ENCODE measurements at places on chromosomes 12 and 14.
A peak's percentile ranks its signal among the peaks of the same experiment; 100 is the strongest.

GRCh38 chr12:23564451-23565152 lies 384.9 kb downstream of the SOX5 start:
- no peak for DNase-seq

- DNase-seq: no peak
Observed at GRCh38 chr14:72303930-72304329, 371.7 kb downstream of the RGS6 start.

GRCh38 chr14:101254805-101255764 lies 306.2 kb upstream of the DIO3 start:
- DNase-seq: no peak

DNA sequence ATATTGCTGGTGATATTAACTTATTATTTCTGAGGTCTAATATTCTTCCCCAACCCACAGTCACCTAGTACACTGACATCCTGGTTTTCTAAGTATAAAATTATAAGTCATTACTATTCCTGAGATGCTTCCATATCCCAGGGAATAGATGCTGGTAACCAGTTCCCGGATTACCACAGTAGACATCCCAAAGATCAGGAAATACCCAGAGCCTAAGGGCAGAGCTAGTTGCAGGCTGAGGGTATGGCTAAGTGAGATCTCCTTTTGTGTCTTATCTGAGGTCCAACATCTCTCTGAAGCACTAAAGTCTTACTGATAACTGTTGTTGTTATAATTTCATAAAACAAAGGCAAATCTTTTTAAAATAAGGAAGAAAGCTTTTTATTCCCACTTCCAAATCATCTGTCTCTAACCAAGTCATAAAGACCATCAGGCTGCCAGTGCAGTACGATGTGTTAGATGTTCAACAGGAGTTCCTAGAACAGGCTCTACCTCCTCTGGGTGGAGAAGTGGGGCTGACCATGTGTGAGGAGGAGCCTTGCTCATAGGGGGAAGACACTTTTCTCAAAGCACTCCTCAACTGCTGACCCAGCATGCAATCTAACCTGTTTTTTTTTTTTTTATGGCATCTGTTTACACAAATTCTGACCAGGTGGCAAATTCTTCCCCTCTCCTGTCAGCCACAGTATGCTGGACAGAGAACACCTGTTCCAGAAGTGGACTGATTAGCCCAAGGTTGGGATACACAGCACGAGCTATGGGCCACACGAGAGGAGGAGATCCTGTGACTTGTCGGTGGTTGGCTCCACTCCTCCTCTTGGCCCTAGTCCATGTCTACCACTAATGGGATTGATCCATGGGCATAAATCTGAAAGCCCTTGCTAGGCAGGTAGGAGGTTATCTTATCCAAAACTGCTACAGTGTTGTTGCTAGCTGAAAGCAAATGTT lies 16.1 kb upstream of the GRIP1 start:
- no peak for DNase-seq

DNA sequence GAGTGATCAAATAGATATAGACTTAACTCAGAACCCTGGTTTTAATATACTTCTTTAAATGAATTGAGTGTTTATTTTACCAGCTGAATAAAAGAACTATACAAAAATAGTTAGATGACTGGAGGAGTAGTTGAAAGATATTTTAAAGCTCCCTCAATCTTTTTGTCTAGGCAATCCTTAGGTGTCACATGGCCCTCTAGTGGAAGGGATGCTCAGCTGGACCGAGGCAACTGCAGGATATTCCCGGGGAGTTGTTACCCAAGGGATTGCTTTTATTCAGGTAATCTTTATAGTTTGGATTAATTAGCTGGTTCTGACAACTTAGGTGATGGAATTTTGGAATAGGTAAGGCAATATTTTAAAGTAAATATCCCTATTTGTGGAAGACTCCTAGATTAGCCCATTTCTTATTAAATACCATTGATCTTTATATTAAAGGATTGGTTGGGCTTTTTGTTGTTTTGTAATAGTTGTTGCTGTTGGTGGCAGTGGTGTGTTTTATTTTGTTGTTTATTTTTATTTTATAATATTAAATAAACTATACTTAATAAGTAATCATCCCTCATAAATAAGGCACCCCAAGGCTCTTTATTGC lies 57.1 kb downstream of the ZDHHC17 start:
- no peak for DNase-seq

DNA sequence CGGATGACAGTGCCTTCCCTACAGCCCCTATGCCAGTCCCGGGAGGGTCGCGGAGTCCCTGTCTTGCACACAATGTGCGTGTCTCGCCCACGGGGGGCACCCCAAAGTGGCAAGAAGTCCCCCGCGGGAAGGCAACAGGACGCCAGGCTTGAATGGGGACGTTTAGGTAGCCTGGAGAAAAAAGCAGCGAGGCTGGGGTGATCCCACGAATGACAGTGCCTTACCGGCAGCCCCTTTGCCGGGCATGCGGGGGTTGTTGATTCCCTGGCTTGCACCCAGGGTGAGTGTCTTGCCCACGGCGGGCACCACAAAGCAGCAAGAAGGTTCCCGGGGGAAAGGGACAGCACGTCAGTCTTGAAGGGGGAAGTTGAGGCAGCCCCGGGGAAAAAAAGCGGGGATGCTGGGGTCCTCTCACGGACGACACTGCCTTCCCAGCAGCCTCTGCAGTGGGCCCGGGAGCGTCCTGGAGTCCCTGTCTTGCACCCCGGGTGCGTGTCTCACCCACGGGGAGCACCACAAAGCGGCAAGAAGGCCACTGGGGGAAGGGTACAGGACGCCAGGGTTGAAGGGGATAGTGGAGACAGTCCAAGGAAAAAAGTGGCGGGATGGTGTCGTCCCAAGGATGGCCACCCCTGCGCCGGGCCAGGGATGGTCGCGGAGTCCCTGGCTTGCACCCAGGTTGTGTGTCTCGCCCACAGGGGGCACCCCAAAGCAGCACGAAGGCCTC lies 156.8 kb upstream of the ALG10B start:
- no peak for DNase-seq

- DNase-seq: no peak
Observed at GRCh38 chr12:12272869-12273268, 6.0 kb upstream of the LRP6 start.

DNA sequence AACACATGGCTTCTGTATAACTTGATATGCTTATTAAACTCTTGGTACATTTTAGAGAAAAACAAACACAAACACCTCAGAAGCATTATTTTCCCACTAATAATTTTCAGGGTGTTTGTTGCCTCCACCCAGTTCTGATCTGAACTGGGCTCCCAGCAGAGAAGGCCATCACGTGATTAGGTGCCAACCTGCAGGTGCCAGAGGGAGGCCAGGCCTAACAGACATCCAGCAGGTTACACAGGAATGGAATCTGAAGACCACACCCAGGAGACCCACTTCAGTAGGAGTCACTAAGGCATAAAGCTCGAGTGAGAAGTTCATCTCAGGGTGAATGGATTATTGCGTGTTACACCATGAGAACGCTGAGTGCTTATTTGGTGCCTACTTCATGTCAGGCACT lies 8.9 kb downstream of the SLC6A12 start:
- no peak for DNase-seq

- DNase-seq: no peak
Observed at GRCh38 chr14:101174522-101174838, 271.0 kb upstream of the RTL1 start.

DNA sequence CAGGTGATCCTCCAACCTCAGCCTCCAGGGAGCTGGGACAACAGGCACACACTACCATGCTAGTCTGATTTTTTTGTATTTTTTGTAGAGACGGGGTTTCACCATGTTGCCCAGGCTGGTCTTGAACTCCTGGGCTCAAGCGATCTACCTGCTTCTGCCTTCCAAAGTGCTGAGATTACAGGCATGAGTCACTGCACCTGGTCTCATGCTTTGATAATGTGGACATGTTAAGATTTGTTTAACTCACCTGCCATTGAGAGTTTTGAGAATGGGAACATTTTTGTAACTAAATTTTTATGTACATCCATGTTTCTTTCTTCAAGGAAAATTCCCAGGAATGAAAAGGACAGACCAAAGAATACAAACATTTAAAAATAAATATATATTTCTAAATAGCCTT lies 121.2 kb downstream of the MIPOL1 start:
- no peak for DNase-seq

DNA sequence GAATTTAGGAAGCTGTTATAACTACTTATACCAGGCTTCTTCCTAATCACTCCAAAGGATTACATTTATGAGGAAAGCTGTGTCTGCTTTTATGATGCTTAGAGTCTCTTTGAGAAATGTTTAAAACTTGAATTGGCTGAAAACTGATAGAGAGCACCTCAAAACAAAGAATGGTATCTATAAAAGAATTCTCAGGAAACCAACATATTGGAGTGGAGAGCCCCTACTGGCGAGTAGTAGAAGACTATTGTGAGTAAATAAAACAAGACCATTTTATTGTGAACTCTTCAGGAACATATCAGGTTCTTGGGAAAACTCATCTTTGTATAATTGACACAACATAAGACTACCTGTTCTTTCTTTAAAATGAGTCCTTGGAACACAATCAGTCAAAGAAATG lies 578.6 kb downstream of the RERGL start:
- DNase-seq: no peak

GRCh38 chr12:55019784-55020183 lies at the start of gene NEUROD4:
Gene NEUROD4, plus strand, starts transcription at chr12:55019974. Its CDS starts 6,466 bp downstream, at chr12:55026440.
- peak; percentile 7 for DNase-seq

- DNase-seq: no peak
Observed at GRCh38 chr12:56900583-56900982, 33.6 kb downstream of the SDR9C7 start.

- DNase-seq: no peak
Observed at GRCh38 chr12:25818596-25819390, 139.7 kb upstream of the RASSF8 start.

DNA sequence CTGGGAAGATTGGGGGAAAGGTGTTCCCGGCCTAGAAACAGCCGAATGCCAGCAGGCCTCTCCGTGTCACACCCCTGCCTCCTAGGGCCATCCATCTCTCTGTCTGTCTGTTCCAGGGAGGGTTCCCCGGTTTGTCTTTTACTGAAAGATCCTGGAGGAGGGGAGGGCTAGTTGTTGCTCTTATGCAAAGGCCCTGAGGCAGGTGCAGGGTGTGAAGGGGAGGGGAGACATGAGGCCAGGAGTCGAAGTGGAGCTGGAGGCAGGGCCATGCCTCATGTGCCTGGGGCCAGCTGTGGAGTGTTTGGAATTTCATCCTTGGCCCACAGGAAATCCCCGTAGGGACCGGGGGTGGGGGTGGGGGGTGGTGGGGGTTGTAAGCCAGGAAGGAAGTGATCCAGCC lies 8.7 kb upstream of the RCOR1 start:
- DNase-seq: no peak

DNA sequence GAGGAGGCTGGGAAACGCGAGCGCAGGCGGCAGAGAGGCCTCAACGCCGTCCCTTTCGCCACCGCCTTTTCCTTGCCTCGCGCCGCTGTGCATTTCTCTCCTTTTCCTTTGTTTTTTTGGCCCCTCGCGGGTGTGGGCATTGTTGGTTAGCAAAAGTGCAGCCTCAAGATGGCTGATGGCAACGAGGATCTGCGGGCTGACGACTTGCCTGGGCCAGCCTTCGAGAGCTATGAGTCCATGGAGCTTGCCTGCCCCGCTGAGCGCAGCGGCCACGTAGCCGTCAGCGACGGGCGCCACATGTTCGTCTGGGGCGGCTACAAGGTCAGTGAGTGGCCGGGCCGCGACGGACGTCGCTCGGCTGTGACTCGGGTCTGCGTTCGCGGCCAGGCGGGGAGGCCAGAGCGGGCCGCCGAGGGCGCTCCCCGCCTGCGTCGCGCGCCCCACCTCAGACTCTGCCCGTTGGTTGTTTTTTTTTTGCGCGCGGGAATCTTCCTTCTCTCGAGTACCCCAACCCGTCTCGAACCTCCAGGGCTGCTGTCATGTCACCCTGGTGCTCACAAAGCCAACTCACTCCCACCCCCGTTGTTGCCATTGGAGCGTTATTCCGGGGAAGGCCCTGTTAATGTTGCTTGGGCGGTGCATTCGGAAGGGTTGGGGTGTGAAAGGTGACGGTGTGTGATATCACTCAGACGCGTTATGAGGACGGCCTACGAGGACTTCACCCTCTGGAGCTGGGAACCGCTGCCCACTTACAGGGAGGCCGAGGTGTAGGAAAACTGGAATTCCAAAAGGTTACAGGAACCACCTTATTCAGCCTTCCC lies 558 bp downstream of the KLHDC2 start:
- DNase-seq: peak; percentile 82

DNA sequence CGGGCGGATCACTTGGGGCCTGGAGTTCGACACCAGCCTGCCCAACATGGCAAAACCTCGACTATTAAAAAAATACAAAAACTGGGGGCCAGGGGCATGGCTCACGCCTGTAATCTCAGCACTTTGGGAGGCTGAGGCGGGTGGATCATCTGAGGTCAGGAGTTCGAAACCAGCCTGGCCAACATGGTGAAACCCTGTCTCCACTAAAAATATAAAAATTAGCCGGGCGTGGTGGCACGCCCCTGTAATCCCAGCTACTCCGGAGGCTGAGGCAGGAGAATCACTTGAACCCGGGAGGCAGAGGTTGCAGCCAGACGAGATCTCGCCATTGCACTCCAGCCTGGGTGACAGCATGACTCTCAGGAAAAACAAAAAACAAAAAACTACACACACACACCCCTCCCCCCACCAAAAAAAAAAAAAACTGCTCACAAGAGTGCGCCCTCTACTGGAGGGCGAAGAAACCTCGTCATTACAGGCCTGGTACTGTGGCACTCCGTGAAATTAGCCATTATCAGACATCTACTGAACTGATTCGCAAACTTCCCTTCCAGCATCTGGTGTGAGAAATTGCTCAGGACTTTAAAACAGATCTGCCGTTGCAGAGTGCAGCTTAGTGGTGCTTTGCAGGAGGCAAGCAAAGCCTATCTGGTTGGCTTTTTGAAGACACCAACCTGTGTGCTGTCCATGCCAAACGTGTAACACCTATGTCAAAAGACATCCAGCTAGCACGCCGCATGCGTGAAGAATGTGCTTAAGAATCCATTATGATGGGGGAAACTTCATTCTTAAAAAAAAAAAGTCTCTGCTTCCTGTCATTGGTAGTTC lies 7.7 kb downstream of the PPP1R3E start:
- peak; percentile 63 for DNase-seq

- DNase-seq: no peak
Observed at GRCh38 chr12:33710548-33710947, 270.9 kb upstream of the SYT10 start.

- no peak for DNase-seq
Observed at GRCh38 chr14:24092110-24092504, 2.0 kb upstream of the PCK2 start.

DNA sequence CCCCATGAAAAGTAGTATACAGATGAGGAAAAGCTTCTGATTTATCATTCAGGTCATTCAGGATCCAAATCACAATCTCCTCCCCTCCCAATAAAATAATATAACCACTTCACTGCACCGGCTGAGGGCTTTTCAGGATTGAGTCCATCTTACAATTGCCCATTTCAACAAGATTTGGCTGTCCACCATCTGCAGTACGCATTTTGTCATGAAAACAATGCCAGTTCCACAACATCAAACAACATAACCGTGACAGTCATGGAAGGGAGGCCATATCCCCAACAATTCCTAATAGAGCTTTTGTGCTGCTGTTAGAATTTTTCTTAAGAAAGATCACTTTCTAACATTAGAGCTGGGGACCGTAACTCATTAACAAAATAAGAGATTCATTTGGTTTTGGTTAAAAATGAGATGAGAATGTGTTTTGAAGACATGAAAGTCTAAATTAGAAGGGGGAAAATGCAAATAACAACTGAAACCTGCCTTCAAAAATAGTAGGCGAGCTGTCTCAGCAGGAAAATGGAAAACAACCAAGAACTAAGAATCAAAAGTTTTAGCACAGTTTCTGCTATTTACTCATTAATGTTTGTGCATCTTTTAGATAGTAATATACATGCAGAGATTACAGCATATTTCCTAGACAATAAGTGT lies 38.3 kb upstream of the TMTC2 start:
- no peak for DNase-seq
